HS-5 (cell line): ENCODE measurements at places on chromosomes 4 and X.

DNA sequence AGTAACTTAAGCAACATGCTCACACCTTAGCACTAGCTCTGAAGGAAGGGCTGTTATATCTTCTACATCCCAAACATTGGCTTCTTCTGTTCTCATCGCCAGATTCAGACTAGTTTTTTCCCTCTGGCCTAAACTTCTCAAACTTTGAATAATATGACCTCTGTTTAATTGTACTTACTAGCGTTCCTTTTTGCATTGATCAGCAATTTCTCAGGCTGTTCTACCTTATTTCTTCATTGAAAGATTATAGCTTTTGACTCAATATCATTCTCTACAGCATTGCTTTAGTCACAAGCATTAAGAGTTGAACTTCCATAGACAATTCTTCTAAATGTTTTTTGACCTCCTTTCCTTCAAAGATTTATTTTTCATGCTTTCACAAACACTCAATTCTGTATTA lies 659.2 kb downstream of the PCDH7 start:
- no peak for DNase-seq

- no peak for DNase-seq
Observed at GRCh38 chrX:133380711-133381619, 34.3 kb downstream of the GPC4 start.

DNA sequence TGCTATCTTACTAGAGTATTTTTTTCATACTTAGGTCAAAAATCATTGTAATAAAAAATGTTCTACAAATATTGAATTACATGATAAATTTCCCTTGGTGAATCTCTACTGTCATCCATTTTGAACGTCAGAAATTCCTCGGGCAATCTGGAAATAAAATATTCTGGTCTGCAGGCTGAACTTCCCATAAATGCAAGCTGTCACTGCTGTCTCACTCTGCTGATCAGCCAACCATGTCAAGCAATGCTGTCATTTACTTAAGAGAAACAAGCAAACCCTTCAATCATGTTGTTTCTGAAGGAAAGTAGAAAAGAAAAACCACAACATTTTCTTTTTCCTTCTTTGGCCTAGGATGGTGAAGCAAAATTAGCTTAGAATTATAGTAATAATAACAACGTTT lies 514.2 kb upstream of the GALNT7 start:
- DNase-seq: no peak

GRCh38 chrX:44343412-44344141 lies at the start of gene EFHC2:
EFHC2 (minus strand) TSS chrX:44343672; CDS start chrX:44343588, 84 bp downstream.
- DNase-seq: no peak

DNA sequence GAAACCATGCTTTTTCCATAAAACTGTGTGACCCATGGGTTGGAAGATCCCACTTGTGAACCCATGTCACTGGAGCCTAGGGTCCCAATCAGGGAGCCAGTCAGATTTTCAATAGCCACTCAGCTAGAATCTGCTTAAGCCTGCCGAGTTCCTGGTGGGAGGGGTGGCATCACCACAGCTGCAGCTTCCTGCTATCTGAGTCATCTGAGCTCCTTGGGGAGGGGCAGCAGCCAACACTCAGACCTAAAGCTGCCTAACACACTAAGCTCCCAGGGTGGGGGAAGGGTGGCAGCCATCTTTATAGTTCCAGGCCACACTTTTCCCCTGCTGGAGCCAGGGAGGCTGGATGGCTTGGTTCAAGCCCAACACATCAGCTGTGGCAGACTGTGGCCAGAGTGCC lies 350.1 kb downstream of the C4orf33 start:
- peak; percentile 24 for DNase-seq

GRCh38 chr4:168279556-168279955 lies 39.0 kb downstream of the DDX60 start:
- DNase-seq: no peak

GRCh38 chr4:65021149-65021548 lies 611.9 kb upstream of the TECRL start:
- DNase-seq: no peak

GRCh38 chr4:143300860-143301259 lies 35.8 kb upstream of the GAB1 start:
- DNase-seq: no peak

DNA sequence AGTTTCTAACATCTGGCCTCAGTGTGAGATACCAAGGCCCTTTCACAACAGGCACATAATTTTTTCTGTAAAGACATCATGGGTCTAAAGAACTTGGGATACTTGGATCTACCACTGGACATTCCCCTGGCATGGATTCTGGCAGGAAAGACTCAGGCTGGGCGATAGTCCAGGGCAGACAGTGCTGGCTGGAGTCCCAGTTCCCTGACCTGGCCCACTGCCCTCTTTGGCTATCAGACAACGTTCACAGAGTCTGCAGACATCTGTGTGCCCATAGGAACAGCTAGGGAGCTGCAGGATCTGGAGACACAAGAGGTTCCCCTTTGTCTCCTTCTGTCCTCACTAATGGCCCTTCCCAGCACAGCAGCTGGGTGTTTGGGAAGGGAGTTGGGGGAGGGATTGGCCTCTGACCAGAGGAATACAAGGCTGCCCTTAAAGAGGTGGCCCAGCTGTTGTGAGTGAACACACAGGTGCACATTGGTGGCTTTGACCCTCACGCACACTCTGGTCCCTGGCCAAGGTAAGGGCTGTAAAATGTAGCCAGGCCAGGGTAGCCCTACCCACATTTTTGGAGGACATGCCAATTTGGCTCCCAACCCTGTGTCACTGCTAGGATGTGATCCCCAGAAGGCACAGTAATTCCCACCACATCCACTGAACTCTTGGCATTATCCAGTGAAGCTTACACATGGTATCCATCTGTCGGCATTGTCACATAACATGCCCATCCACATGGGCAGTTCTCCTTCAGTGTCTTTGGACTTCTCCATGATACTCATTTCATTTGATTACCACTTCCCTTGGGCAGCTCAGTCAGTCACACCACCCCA lies 72.3 kb downstream of the SOX3 start:
- DNase-seq: peak; percentile 9

- DNase-seq: no peak
Observed at GRCh38 chr4:175806727-175807126, 5.3 kb downstream of the GPM6A start.

DNA sequence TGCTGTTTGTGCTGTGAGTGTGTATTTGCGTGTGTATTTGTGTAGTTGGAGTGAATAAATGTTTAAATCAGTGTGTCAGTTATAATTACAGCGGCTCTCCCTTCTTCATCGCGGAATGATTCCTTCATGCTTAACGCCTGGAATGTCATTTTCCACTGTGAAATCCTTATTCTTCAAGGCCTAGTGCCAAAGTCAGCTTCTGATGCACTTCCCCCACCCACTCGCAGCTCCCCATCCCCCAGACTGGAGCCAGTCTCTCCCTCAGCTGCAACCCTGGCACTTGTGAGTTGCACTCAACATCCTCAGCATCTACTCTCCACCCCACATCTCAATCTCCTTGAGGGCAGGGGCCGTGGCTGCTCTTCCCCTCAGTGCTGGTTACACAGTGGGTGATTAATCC lies 583.0 kb downstream of the BCOR start:
- DNase-seq: no peak

DNA sequence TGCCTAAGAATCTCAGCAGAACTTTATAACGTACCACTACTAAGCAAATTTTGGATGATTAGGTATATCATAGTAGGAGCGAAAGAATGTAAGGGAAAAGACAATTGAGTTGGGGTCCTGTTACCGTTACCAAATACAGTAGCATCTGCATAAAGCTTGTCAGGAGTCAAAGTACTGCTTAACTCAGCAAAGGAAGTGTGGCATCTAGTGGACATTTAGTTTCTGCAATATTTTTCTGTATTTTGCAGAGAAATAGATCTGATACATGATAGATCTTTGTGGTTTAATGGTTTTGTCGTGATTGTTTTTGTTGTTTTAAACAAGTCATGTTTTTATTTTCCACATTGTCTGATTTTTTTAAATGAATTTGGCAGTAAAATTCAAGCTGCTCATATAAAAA lies 81.0 kb upstream of the SMARCAD1 start:
- DNase-seq: no peak

- DNase-seq: no peak
Observed at GRCh38 chr4:22766068-22766467, 73.3 kb downstream of the GBA3 start.

DNA sequence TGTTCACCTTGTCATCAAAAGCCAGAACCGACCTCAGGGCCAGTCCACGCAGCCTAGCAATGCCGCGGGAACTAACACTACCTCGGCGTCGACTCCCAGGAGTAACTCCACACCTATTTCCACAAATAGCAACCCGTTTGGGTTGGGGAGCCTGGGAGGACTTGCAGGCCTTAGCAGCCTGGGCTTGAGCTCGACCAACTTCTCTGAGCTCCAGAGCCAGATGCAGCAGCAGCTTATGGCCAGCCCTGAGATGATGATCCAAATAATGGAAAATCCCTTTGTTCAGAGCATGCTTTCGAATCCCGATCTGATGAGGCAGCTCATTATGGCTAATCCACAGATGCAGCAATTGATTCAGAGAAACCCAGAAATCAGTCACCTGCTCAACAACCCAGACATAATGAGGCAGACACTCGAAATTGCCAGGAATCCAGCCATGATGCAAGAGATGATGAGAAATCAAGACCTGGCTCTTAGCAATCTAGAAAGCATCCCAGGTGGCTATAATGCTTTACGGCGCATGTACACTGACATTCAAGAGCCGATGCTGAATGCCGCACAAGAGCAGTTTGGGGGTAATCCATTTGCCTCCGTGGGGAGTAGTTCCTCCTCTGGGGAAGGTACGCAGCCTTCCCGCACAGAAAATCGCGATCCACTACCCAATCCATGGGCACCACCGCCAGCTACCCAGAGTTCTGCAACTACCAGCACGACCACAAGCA lies 898 bp downstream of the UBQLN2 start:
- DNase-seq: peak; percentile 25

DNA sequence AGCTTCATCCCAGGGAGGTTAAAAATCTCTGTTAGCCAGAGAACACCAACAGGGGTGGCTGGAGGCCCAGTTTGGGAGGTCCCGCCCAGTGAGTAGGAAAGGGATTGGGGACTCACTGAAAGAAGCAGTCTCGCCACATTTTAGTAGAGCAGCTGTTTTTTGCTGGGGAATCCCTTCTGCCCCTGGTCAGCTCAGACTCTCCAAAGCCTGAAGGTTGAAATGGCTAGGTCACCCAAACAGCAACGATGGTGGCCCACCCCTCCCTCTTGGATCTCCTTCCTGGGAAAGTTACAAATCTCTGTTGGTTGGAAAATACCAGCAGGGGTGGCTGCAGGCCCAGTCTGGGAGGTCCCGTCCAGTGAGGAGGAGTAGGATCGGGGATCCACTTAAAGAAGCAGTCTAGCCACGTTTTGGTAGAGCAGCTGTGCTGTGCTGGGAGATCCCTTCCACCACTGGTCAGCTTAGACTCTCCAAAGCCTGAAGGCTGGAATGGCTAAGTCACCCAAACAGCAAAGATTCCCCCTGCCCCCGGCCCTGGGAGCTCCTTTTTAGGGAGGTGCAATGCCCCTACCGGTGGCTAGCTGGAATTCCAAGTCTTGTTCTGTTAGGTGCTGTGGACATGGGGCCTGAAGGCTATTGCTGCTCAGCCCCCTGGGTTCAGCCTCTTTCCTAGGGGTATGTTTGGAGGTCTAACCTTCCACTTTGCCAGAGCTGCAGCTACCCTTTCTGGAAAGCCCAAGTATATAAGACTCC lies 40.0 kb upstream of the TEX13A start:
- no peak for DNase-seq

- DNase-seq: no peak
Observed at GRCh38 chr4:137608085-137608484, 75.8 kb upstream of the PCDH18 start.

- no peak for DNase-seq
Observed at GRCh38 chrX:148698221-148698620, 197.8 kb downstream of the AFF2 start.

- DNase-seq: no peak
Observed at GRCh38 chr4:121824171-121824527, 466 bp upstream of the CCNA2 start.

DNA sequence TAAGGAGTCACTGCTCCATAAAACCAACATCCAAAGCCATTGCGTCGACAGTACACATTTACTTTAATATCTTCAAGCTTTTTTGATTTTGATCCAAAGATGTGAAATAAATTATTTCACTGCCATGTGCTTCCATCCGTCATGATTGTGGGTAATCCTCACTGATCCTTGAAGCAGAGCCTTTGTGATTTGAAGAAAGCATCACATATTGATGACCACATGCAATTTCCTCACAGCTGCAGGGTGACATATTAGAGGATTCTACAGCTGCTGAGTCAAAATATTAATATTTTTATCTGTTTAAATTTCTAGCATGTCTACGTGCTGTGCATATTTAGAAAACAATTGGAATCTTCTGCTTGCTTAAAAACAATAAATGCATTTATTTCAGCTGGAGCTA lies 196.8 kb upstream of the ANXA3 start:
- no peak for DNase-seq

DNA sequence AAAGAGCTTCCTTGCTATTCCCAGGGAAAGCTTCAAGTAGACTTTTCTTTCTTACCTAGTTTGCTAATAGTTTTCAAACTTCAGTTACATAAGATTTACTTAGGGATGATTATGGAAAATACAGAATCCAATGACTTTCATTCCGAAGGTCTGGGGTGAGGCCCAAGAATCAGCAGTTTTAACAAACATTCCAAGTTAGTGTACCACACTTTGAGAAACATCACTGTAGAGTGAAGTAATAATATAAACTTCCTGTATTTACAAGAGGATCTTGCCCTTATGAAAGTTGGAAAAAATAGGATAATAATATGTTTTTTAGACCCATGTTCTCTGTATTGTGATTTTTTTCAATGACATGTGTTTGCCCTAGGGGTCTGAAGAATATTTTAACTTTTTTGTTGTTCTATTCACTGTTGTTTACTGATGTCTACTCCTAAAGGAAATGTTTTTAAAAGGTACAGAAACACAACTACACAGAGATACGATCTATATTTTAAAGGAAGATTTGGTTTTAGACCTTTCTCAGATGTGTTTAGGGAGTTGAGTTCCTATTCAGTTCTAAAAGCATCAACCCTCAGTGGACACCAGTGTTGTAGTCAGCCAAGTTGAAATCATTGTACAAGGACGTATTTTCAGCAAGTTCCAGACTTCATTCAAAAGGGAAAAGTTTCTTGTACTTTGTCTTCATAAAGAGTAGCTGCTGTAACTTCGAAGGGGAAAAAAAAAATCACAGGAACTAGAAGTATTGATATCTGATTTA lies 295.8 kb upstream of the SLC7A11 start:
- no peak for DNase-seq

- DNase-seq: no peak
Observed at GRCh38 chr4:76354517-76355473, 48.3 kb downstream of the STBD1 start.

DNA sequence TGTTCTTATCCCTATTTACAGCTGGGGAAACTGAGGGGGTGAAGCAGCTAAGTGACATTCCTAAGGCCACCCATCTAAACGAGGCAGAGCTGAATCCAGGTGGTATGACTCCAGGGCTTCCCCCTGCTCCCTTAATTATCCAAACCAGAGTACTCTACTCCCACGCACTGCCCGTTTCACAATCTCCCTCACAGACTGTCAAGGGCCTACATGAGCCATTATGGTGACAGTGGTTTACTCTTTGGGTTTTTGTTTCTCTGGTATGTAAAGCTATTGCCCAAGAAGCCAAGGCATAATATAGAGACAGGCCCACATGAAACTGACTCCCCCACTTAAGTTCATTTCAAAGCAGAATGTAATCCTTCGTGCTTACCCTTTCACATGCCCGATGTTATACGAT lies 95.1 kb downstream of the NHS start:
- no peak for DNase-seq

- no peak for DNase-seq
Observed at GRCh38 chr4:124070688-124071484, 641.6 kb downstream of the ANKRD50 start.

- no peak for DNase-seq
Observed at GRCh38 chrX:110277609-110278008, 40.3 kb downstream of the AMMECR1 start.
